ENCODE measurements at places on chromosomes 5 and 9.

- DNase-seq: peak; percentile 40
Observed at GRCh38 chr5:68187268-68188055, 28.1 kb upstream of the PIK3R1 start.

- no peak for DNase-seq
Observed at GRCh38 chr9:18544456-18544855, 70.5 kb downstream of the ADAMTSL1 start.

DNA sequence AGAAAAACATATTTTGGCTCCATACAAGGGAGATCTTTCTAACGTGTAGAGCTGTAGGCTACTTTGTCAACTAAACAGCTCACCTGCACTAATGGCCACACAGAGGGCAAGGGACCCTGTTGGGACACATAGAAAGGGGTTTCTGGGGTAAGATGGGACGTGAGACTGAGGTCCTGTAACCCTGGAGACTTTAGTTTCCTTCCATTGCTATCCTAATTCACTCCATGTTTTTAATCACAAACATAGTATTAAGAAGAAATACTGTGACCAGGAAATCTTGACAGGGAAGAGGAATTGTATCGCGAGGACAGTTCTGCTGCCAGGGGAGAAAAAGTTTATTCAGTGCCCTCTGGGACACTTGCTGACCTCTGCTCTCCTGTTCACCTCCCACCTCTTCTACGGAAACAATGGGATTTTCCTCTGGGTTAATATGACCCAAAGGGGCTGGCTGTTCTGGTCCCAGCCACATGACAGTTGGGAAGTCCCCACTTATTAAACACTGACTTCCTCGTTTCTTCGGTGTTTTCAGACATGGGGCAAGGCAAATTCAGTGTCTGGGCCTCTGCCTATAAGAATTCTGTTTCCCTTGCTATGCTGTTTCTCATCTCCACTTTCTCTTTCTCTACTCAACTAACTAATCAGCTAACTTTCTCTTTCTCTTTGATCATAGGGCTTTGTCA is 106.9 kb upstream of the SEMA6A start:
- peak; percentile 7 for DNase-seq

DNA sequence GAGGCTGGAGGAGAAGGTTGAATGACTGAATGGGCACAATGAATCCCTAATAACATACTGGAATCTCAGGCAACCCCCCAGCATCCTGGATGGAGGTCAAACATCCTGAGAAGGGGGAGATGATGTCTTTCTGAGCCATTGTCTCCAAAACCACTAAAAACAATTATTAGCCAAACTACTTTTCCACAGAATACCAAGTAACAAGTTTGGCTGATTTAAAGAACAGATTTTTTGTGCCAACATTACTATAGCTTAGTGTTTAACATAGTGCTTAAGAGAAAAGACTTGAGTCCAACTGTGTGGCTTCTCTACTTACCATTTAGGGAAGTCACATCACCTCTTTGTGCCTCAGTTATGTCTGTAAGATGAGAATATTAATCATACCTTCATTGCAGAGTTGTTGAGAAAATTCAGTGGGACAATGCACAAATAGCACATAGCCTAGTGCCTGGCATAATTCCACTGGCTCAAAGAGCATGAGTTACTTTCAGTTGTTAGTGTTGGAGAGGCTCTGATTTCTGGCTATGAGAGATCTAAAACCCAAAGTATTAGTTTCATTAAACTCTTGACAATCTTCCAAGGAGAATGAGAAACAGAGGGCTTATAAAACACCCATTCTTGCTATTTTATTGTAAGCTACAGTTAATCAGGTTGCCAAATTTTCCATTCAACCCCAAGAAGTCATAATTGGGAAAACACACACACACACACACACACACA is 111.3 kb upstream of the NR3C1 start:
- no peak for DNase-seq

DNA sequence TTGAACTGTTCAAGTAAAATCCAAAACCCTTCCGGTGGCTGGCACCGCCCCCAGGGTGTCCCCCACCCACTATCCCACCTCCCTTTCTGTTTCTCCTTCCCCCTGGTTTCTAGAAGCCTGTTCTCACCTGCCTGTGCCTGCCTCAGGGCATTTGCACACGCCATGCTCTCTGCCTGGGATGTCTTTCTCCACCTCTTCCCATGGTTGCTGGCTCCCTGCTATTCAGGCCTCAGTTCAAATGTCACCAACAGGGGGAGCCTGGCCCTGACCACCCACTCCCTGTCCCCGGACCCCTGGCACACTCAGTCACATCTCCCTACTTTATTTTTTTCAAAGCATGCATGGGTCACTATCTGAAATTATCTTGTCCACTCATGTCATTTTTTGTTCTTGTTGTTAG is 39.9 kb upstream of the EEIG1 start:
- no peak for DNase-seq

DNA sequence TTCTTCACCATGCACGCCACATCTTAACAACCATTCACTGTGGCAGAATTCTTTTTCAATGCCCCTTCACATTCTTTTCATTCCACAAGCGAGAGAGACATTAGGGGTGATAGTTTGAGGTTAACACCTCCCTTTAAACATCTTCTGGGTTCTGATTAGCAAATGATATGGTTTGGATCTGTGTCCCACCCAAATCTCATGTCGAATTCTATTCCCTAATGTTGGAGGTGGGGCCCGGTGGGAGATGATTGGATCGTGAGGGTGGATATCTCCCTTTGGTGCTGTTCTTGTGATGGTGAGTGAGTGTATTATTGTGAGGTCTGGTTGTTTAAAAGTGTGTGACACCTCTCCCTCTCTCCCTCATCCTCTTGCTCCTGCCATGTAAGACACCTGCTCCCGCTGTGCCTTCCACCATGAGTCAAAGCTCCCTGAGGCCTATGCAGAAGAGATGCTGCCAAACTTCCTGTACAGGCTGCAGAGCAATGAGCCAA is 46.1 kb upstream of the RAI14 start:
- no peak for DNase-seq

GRCh38 chr5:161342886-161343285 is 203.6 kb downstream of the GABRB2 start:
- no peak for DNase-seq

- DNase-seq: no peak
Observed at GRCh38 chr5:171317230-171317629, 8.2 kb downstream of the TLX3 start.

DNA sequence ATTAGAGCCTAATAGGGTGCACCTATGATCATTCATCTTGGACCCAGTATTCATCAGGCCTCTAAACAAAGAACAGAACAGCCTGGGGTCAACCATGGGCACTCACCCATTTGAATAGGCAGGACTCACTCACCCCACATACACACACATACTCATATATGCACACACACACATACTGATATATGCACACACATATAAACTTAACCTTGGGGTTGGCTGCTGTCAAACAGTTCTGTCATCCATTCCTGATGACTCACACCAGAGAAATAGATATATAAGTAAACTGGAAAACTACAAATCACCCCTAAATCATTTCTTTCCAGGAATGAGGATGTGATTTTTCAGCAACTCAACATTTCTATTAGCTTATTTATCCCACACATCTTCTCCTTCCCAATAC is 51.3 kb downstream of the ARL15 start:
- DNase-seq: no peak

- no peak for DNase-seq
Observed at GRCh38 chr5:158226496-158226895, 367.6 kb upstream of the CLINT1 start.

DNA sequence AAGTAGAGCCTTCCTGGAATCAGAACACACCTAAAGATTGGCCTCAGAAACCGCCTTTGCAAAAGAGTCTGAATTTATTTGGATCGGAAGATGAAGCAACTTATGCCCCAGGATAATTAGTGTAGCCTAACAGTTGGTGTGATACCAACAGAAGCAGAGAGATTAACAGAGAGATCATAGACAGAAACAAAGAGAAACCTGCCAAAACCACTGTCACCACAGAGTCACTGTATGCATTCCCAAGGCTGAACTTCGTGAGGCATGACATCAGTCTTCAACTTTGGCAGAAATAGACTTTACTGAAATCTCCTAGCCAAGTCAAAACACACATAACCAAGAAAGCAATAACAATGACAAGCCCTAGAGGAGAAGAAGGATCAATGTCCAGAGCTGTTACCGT is 361.8 kb downstream of the ELAVL2 start:
- no peak for DNase-seq

GRCh38 chr9:106862110-106862820 is 701 bp upstream of the ZNF462 start:
- no peak for DNase-seq

DNA sequence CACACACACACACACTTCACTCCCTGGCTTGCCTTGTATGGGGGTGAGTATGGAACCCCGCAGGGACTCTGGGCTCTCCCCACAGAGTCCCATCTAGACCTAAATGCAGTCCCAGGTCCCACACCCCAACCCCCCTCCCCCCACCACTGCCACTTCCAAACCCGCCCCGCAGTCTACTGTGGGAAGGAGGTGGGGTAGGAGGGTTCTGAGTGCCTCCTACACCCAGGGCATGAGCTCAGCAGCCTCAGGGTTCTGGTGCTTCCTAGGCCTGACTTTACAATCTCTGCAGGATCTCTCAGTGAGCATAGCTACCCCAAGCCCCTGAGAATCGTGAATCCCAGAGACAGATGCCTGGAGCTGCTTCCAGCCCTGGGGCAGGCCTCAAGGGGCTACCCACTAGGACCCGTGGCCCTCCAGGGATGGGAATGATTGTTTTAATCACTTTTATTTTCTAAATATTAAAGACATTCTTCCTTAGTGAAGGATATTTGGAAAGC is 1.5 kb upstream of the NACC2 start:
- DNase-seq: no peak

- no peak for DNase-seq
Observed at GRCh38 chr9:120877276-120878034, 467 bp upstream of the PHF19 start.

- DNase-seq: no peak
Observed at GRCh38 chr5:135448071-135448739, 1.1 kb upstream of the DCANP1 start.

DNA sequence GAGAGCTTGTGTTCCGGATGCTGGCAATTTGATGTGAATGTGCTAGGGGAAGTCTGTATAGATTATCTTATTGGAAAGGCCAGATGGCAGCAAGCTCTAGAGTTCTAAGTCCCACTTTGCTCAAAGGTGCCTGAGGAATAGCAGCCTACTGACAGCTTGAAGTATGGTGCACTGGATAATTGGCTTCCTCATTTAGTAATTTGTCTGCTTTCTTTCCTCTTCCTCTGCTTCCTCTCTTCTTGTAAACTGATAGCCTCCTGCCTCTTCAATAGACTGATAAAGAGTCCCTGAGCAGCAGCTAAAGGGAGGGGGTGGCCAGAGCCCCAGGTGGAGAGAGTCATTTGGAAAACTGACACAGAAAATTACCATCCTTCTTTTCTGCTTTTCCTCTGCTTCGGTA is 177.3 kb downstream of the FGF1 start:
- peak; percentile 50 for DNase-seq

All from large intestine (tissue), 12 donors.